ENCODE measurements at places on chromosomes 11 and 22.

GRCh38 chr11:11876458-11876857 lies 34.7 kb downstream of the USP47 start:
- DNase-seq, result no peak

DNA sequence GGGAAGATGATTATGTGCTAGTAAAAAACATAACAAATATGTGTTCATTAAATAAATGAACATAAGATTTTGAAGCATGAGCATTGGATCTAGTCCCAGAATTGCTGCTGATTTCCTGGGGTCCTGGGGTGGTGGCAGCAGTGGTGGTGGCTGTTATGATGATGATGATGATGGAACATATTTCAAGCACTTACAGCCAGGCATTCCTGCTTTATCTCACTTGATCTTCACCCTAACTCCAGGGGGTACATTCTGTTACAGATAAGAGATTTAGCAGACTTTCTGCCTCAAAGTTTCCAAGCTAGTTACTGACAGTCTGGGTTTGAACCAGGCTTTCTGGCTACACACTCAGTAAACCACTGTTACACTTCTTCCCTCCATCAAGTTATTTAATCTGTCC lies 5.2 kb downstream of the TRAPPC4 start:
- no peak for DNase-seq

DNA sequence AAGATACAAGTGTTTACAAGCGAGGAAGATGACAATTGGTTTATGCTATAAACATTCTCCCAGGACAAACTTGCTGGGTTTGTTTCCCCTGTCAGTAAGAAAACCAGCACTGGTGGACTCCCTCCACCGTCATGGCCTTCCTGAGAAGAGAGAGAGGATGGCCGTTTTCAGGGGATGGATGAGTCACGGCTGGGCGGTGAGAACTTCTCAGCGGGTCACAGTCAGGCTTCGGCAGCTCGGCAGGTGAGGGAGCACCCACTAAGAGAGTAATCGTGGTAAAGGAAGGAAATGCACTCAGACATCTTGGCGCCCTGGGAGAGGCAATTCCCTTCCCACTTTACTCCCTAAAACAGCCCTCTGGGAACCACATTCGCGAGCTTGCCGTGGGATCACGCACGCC lies 83.9 kb downstream of the NCAM1 start:
- DNase-seq, result no peak

DNA sequence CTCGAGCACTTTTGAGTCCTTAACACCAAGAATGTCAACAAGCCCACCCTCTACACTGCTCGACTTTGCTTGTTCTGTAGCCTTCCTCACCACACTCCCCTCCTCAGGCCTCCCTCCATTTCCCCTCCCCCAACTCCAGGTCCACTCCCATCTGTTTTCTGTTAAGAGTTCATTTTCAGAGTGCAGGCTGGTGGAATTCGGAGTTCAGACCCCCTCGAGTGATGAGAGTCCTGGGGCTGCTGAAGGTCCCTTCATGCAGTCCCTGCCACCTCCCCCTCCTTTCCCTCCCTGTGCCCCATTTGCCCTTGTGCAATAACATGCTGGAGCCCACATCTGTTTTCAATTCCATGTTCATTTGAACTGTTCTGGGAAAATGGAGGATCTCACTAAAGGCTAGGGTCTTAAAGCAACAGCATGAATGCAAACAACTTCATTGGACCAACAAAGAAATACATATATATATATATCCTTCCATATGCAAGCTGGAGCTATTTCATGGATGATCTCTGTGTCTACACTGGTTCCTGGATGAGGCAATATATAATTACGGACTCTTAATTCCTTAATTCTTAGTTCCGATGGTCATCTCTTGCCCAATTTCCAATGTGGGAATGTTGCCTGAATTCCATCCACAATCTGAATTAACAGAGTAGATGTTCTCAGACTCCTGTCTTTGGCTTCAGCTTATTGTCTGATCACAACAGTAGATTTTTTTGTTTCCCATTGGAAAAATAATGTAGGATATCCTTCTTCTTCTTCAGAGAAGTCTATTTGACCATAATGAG lies 340.4 kb downstream of the ETS1 start:
- DNase-seq, result no peak

GRCh38 chr11:88333862-88334261 lies 3.7 kb downstream of the CTSC start:
- no peak for DNase-seq

DNA sequence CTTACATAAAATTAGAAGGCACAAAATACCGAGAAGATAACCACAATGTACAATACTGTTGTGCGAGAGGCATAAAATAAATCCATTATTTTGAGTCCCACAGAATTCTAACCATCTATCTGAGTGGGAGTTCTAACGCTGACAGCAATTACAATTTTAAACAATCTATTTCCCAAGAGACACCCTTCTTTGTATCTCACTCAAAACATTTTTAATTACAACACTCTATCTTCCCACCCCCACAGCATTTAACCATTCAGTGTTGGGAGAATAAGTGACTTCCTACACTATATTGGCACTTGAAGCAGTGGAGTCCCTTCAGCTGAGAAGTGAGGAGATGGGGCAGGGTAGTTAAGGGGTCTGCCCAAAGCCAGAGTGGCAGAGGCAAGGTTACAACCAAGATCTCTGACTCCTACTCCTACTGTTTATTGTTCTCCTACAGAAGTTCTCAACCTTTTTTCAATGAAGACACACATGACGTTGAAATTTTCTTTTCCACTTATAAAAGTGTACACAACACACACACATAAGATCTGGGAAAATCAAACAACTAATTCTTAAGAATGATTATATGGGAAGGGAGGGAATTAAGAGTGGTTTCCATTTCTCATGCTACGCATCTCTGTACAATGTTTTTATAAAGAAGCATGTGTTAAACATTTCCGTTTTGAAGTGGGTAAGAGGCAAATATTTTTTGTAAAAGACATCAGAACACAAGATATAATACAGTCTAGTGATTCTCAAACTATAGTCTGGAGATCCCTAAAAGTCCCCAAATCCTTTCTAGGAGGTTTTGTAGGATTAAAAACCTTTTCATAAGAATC lies 10.9 kb downstream of the SLC25A17 start:
- DNase-seq, result no peak

DNA sequence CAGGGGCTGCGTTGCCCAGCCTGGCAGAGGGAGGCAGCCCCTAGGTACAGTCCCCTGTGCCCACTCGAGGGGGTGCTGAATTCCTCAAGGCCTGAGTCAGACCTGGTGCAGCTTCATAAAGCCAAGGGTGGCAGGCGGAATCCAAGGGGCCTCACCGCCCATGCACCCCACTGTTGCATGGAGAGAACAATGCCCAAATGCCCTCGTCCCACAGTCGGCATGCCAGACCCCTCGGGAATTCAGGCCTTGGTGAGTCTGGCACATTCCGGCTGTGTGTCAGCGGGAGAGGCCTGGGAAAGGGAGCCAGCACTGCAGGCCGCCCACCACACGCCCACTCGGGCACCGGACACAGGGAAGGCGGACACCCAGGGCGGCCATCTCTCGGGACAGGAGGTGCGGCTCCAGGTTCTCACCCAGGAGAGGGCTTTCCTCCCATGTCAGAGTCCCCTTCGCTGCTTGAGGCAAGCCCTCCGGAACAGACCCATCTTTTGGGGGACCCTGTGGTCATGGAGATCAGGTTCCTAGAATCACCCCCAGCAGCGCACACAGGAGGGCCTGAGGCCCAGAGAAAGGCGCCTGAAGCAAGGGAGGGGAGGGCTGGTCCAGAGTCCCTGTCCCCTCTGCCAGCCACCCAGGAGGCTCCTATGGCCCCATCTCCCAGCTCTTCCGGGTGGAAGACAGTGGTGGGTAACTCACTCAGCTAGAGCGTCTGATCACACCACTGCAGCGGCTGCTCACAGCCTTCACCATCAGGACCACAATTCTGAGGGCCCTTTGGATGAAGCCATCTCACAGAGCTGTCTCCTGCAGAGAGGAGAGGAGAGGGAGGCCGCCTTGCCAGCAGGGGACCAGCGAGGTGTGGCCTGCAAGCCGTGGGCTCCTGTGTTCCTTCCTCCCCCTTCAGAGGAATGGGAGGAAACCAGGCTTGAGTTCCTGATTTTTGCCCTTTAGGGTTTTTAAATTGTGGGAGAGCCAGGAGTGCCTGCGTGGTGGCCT lies 31.6 kb upstream of the KCNQ1OT1 start:
- no peak for DNase-seq

- DNase-seq, result no peak
Observed at GRCh38 chr22:24290459-24290858, 19.8 kb downstream of the SPECC1L start.
